ENCODE measurements at places on chromosomes 13 and 19.
A peak's percentile ranks its signal among the peaks of the same experiment; 100 is the strongest.

DNA sequence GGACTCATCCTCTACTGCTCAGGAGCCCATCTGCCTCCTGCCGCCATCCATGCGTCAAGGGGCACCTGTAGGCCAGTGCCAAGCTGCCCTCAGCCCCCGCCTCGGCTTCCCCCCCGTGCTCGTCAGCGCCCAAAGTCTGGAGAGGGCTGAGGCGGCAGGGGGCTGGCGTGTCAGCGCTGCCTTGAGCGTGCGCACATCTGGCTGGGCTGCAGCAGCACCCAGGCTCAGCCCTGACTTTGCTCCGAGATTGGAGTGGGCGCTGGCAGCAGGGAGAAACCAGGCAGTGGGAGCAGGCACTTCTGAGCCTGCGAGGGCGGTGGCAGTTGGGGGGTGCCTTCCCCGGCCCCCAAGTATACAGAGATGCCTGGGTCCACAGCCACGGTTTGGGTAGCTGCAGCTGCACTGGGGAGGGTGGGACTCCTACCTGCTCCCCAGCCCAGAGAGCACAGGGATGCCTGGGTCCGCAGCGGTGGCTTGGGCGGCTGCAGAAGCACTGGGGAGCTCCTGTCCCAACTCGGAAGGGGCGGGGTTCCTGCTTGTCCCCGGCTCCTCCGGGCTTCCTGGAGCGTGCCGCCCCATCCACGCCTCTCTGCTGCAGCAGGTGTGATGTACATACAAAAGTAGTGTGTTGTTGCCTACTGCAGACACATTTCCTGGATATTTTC, 44.8 kb upstream of the LPAR6 start:
- DNase-seq: no peak

DNA sequence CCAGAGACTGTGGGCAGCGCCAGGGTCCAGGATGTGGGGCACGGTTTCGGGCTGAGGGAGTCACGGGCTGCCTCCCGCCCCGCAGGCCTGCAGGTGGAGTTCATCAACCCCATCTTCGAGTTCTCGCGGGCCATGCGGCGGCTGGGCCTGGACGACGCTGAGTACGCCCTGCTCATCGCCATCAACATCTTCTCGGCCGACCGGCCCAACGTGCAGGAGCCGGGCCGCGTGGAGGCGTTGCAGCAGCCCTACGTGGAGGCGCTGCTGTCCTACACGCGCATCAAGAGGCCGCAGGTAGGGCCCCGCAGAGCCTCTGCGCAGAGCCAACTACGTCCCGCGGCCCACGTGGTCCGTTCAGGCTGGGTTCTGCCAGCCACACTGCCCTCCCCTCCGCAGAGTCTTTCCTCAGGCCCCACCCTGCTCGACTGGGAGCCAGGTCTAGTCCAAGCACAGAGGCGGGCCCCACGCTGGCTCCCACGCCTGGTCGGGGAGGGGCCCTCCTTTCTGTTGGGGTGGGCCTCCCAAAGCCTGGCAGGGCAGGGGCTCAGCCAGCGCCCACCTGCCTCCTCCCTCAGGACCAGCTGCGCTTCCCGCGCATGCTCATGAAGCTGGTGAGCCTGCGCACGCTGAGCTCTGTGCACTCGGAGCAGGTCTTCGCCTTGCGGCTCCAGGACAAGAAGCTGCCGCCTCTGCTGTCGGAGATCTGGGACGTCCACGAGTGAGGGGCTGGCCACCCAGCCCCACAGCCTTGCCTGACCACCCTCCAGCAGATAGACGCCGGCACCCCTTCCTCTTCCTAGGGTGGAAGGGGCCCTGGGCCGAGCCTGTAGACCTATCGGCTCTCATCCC, 2.0 kb upstream of the POLD1 start:
- DNase-seq: no peak

DNA sequence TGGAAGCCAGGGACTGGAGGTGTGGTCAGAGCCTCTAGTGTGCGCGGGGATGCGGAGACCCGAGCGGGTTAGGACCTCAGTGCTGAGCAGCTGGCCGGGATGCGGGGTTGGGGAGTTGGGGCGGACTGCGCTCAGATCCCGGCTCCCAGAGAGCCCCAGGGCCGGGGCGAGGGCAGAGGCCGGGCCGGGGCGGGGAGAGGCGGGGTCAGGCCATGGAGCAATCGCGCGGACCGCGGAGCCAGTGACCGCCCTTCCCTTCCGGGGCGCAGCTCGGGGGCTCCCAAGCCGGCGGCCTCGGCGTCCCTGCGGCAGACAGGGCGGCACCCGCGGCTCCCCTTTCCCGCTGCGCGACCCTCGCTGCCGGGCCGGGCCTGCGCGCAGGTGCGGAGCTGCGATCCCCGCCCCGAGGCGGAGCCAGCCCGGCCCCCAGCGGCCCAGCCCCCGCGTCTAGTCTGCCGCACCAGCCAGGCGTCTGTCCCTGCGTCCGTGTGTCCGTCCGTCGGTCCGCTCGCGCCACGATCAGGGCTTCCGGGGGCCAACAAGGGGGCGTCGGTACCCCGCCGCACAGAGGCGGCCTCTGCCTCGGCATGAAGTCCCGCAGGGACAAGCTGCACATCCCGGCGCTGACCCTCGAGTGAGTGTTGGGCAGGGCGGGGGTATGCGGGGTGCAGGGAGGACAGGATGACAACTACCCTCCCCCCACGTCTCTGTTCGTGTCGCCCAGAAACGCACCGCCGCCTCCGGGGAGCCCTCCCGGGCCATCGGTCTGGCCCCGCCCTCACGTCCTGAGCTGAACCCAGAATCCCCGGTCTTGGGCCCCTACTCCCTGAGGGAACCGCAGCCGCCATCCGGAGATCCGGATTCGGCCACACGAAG, 12.4 kb downstream of the MAST3 start:
- DNase-seq: no peak

GRCh38 chr13:99967498-99967868, 4.1 kb downstream of the ZIC5 start:
- no peak for DNase-seq

DNA sequence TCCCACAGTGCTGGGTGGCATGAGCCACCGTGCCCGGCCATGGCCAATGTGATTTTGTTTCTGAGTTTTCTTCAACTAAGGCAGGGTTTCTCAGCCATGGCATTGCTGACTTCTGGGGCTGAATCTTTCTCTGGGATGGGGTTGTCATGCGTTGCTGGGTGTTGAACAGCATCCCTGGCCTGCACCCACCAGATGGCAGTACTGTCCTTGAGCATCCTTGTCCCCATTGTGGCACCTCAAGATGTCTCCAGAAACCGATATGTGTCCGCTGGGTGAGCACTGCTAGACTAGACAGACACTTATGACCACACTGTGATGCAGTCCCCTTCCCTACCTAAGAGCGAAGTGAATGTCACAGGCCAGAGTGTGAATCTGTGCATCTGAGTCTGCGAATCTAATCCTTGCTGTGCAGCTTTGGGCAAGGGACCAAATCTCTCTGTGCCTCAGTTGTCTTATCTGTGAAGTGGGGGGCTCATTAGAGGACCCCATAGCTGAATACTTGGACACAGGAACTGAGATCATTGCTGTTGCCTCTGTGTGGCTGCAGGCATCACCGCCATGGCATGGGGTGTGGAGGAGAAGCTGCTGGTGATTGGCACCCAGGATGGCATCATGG, 50.3 kb upstream of the SIN3B start:
- peak; percentile 8 for DNase-seq

- no peak for DNase-seq
These were observed 36.9 kb downstream of the GADD45B start for GRCh38 chr19:2512523-2513431.
